ENCODE measurements at places on chromosomes 6 and 20.

DNA sequence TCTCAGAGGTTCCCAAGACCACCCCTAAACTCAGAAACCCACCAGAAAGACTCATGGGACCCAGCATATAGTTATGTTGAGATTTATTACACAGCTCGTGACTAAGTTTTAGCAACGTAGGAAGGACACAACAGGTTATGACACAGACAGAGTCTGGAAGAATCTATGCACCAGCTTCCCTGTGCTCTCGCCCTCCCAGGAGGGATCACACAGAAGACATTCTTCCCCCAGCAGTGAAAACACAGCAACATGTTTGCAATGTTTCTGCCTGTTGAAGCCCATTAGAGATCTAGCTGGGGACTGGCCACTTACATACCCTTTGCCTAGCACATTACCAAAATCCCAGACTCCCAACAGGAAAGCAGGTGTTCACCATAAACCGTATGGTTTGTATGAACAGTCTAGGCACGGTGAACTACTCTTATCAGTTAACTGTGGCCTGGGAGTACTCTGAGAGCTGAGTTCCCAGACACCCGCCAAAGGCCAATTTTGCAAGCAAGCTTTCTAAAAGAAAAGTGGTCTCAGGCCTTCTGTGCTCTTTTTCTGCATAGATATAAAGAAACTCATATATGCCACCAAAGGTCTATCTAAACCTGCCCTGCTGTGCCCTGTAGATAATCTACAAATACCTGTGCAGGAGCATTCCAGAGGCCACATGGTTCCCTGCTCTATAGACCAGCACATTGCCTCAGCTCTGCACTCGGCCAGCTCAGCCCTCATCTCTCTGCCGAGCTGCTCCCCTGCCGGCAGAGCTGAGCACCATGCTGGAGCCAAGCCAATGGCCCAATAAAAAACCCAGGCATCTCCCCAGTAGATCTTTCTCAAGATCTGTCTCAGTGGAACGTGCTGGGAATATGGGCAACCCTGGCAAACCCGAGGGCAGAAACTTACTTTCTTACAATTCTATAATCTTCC, 69.6 kb upstream of the SMIM28 start:
- DNase-seq = no peak

GRCh38 chr20:4997222-4997621, 4.1 kb downstream of the SLC23A2 start:
- DNase-seq = no peak

- no peak for DNase-seq
Measured at GRCh38 chr6:130434174-130434873, 68.5 kb downstream of the TMEM200A start.

GRCh38 chr6:115898246-115898645, 162.4 kb downstream of the FRK start:
- no peak for DNase-seq

GRCh38 chr6:128131036-128131435, 230.2 kb upstream of the THEMIS start:
- no peak for DNase-seq

DNA sequence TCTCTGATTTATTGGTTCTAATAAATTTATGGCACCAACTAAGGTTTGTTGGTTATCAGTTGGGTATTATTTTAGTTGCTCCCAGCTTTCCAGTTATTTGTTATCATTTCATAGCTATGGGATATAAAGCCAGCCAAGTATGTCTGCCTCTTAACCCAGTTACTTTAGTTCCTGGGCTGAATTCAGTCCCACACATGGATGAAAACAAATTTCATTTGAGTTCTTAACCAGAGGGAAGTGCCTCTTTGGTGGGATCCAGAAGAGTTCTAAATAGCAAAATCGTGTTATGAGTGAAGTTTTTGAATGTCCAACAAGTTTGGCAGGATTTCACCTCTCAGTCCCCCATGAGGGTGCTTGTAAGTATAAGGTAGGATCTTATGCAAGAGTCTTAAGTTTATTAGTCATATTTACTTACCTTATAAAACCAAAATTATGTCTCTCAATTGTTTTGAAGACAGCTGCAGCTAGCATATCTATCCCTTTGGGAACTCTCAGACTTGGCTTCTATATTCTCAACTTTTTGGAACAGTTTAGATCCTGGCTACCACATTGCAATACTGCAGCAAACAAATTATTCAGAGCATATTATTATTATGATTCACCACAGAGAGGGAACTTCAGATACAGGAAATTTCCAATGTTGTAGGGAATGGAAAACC, 683.6 kb downstream of the BCKDHB start:
- no peak for DNase-seq

- DNase-seq = no peak
Measured at GRCh38 chr6:41200901-41201763, at the start of gene TREML2. TSS of gene TREML2 (minus strand) at chr6:41201149. CDS start at chr6:41201008, 141 bp downstream.

GRCh38 chr6:158780246-158780884, 38.8 kb downstream of the EZR start:
- no peak for DNase-seq

GRCh38 chr6:134840086-134840867, 109.6 kb downstream of the ALDH8A1 start:
- DNase-seq = no peak

DNA sequence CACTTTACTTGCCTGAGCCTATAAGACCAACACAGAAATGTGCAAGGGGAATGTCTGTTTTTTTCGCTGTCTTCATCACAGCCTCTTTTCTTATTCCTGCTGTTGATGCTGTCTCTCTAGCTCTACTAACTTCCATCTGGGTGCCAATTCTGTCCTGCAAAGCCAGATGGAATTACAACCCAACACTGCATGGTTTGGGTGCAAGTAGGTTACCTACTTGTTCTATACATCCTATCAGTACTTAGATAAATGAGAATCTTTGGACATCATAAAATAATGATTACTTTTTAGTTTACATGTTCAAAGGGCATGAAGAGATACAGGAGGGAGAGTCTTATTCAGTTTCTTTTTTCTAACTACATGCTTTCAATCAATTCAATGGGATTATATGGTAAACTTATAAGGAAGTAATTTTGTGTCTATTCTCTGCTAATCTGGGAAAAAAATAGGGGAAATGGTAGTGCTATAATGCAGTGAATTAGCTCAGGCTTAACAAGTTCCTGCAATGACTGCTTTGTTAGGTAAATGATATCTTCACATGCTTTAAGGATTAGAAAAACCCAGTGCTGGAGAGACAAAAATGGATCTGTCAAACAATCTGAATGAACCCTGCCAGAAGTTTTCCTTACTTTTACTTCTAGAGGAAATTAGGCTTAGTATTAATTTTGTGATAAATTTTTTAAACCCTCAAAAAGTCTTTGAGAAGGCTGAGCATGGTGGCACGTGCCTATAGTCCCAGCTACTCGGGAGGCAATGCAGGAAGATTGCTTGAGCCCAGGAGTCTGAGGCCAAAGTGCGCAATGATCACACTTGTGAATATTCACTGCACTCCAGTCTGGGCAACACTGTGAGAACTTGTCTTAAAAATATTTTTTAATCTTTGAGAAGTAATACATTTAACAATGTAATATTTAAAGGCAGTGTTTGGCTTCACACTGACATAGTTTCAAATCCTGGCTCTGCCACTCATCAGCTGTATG, 86.5 kb upstream of the E2F3 start:
- no peak for DNase-seq

DNA sequence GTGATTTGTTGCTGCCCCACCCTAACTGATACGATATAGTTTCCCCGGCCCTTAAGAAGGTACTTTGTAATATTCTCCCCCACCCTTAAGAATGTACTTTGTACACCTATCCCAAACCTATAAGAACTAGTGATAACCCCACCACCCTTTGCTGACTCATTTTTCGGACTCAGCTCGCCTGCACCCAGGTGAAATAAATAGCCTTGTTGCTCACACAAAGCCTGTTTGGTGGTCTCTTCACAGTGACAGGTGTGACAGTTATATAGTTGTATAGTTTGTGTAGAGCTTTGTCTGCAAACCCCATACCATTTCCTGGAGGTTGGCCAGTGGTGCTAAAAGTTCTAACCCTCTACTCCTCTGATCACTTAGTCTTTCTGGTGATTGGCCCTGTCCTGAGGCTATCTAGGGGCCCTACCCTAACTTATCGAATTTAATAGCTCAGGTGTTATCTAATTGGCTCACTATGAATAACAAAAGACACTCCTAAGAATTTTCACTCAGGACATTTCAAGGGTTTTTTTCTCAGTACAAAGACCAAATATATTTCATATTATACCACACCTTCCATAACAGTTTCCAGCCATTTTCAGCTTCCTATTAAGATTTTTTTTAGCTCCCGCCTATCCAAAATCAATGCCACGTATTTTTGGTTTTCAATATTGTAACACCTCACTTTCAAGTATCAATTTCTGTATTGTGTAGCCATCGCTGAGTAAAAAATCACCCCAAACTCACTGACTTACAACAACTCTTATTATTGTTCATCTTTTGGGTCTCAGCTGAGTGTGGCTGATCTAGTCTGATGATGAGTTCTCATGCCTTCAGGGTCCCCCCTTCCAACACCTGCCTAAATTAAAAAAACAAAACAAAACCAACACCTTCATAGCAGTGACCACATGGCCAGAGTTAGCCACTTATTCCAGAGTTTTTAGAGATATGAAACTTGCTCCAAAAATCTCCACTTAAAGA, 9.8 kb upstream of the BTN1A1 start:
- DNase-seq = no peak

DNA sequence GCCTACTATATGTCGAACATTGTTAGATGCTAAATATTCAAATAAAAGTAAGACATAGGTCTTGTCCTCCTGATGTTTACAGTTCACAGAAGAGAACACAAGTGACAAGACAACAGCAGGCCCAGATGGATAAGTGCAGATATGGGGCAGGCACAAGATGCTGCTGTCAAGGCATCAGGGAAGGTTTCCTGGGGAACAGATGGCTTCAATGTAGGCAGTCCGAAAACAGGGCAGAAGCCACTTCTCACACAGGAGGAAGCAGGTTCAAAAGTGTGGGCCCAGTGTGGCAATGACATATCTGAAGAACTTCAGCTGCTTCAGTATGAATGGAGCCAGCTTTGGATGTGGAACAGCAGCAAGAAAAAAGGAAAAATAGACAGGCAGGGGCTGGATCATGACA, 32.5 kb downstream of the HLA-DPB1 start:
- no peak for DNase-seq

GRCh38 chr6:33160728-33161344, 31.4 kb downstream of the COL11A2 start:
- DNase-seq = no peak

GRCh38 chr6:110826236-110827129, 11.2 kb upstream of the CDK19 start:
- DNase-seq = no peak

DNA sequence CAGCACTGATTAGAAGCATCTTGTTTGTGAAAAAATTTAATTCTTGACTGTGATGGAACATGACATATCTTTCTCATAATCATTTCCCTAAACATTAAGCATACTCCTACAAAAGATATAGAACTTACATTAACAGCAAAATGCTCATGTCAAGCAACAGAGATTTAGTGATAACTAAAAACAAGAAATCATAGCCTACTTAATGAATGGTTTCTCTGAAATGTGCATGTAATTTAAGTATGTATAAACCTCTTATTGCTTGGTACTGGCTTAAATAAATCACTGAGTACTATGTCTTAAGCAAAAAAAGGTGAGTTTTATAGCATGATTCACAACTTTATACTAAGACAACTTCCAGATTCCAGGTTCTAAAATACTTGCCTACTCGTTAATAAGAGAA, 9.3 kb downstream of the ROMO1 start:
- no peak for DNase-seq

DNA sequence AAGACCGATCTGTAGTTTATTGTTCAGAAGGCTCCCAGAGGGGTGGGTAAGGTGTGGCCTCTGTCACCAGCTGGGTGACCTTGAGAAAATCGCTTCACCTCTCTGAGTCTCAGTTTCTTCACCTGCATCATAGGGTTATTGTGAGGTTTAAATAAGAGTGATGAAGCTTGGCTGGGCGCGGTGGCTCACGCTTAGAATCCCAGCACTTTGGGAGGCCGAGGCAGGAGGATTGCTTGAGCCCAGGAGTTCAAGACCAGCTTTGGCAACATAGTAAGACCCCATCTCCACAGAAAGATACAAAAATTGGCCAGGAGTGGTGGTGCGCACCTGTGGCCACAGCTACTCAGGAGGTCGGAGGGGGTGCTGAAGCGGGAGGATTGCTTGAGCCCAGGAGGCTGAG, 36.0 kb downstream of the VSTM2L start:
- no peak for DNase-seq

DNA sequence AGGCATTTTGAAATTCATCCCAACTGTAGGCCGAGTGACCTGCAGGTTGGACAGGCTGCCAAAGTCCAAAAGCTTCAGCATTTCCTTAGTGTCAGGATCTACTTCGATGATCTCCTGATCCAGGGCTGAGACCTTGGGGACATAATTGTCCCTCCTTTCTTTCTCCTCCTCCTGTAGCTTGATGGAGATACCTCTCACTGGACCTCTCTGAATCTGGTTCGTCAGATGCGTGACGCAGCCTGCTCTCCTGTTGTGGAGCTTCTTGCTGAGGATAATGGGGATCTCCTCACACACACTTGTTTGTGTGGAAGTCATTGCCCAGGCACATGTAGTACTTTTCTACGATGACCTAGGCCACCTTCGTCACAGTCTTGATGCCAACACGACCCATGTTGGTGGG, 1.5 kb upstream of the MAS1L start:
- DNase-seq = no peak

DNA sequence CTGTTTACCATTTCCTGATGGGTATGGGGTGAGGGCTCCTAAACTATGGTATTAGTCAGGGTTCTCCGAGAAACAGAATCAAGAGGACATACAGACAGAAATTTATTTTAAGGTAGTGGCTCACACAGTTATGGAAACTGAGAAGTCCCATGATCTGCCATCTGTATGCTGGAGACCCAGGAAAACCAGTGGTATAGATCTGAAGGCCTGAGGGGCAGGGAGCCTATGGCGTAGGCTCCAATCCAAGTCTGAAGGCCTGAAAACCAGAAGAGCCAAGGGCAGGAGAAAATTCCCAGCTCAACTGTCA, 93.6 kb downstream of the ANKRD6 start:
- no peak for DNase-seq

GRCh38 chr6:170459451-170459850, 93.7 kb downstream of the PSMB1 start:
- no peak for DNase-seq

GRCh38 chr6:138833816-138834539, 38.1 kb downstream of the ECT2L start:
- DNase-seq = peak; percentile 18

GRCh38 chr6:144666781-144667180, 381.6 kb downstream of the UTRN start:
- DNase-seq = no peak

GRCh38 chr6:138728662-138729061, 44.9 kb upstream of the CCDC28A start:
- DNase-seq = no peak

DNA sequence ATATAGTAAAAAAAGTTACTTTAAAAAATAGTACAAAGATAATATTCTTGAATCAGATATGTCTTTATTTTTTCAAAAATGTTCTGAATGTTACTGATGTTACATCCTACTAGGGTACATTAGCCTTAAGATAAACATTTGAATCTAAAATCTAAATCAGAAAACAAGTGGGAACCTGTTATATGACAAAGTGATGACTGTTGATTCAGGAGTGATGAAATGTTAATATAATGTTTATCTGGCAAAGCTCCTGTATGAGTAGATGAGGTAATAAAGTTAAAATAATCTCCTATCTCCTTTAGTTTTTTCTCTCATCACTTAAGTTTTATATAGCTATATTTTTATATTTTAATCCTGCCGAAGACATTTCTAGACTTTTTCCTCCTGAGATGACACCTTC, 4.2 kb downstream of the DOP1A start:
- no peak for DNase-seq

Measured in SHP77 treated with DMSO at 0.1 percent for 48 hours (cell line).